ENCODE measurements at places on chromosomes 11 and 22.
A peak's percentile ranks its signal among the peaks of the same experiment; 100 is the strongest.

- DNase-seq, result no peak
Observed at GRCh38 chr11:22474616-22475015, 136.4 kb downstream of the SLC17A6 start.

DNA sequence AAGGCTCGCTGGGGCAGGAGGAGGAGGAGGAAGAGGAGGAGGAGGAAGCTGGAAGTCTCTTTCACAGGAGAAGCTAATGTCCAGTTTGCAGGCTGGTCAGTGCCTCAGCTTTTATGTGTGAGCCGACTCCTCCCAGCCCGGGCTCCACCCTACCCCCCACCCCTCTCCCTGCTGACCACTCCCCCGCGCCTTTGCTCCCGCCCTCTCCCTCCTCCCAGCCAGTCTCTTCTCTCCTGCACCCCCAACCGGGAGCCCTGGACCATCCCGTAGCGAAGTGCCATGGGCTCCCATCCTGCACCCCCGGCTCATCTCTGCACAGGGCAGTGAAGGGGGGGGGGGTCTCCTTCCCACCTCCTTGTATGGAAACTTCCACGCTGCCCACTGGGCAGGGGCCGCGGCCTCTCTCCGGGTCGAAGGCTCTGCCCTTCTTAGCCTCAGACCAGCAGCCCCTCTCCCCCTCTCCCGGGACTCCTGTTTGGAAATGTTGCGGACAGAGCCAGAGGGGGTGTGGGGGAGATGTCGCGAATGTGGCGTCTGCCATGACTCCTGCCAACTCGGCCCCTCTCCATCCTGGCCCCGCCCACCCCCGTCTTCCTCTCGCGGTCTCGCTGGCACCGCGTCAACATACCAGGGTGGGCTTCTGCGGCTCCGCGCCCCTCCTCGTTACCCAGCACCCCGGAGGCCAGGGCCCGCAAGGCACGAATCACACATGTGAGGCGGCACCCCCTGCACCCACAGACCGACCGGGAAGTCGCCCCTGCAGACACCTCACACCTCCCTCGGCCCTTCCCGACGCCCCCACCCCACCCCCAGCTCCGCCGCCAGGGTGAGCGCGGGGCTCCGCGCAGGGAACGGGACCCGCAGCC, 1.8 kb downstream of the IGF2 start:
- no peak for DNase-seq

DNA sequence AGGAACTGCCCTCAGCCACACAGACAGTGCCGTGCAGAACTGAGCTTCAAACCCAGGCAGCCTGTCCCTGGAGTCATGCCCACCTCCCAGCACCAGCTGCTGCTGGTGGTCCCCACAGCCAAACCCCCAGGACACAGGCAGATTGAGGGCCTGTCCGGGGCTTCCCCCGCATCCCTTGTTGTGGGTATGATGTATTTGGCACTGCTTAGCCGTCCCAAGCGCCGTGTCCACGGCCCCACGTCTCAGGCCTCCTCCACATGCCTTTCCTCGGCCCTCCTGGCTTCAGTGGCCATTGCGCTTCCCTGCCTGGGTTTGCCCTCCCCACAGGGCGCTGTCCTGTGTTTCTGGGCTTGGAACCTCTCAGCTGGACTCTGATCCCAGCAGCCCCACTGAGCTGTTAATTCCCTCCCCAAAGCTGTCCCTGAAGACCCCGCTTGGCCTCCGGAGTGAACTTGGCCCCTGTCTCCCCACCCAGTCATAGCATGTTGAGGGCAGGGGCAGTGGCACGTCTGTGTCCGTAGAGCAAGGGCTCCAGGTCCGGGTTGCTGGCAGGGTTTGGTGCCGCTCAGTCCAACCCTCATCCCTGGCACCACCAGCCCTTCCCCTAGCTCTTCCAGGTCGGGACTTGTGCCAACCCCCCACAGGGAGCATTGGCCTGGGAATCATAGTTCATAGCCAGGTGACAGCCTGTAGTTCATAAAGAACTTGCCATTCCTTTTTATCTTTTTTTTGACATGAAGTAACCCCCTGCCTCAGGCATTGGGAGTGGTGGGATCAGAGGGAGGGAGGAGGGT, 34.5 kb upstream of the TEF start:
- no peak for DNase-seq

GRCh38 chr11:21931436-21932101, 261.3 kb upstream of the ANO5 start:
- no peak for DNase-seq

- no peak for DNase-seq
Observed at GRCh38 chr11:64263021-64263946, 12.0 kb downstream of the PLCB3 start.

GRCh38 chr11:126061707-126062678, 673 bp downstream of the CDON start:
- DNase-seq, result no peak

DNA sequence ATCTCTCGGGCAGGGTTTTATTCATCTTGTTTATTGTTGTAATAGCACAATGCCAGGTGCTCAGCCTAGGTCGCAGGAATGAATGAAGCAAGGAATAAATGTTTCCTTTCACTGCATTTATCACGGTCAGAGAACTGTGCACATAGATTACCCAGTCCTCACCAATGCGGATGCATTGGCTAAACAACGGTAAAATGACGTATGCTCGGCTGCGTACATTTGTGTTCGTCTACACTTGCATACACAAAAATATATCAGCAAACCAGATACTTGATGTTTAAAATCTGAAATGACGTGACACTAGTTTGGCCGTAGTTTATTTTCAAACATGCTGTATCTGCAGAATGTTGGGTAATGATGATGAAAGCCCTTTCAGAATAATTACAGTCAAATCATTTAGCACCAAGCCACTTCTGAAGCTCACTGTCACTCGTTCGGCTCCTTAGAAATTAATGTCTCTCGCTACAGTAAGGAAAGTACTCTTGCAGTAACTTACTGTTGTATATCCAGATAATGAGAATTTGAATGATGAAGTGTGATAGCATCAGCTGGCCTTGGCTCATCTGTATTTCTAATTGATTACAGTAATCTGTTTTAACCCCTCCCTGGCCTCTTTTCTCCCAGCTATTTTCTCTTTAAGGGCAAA, 268.9 kb downstream of the LRRC4C start:
- DNase-seq, result no peak

GRCh38 chr11:82004537-82005213, 729.0 kb downstream of the FAM181B start:
- no peak for DNase-seq

DNA sequence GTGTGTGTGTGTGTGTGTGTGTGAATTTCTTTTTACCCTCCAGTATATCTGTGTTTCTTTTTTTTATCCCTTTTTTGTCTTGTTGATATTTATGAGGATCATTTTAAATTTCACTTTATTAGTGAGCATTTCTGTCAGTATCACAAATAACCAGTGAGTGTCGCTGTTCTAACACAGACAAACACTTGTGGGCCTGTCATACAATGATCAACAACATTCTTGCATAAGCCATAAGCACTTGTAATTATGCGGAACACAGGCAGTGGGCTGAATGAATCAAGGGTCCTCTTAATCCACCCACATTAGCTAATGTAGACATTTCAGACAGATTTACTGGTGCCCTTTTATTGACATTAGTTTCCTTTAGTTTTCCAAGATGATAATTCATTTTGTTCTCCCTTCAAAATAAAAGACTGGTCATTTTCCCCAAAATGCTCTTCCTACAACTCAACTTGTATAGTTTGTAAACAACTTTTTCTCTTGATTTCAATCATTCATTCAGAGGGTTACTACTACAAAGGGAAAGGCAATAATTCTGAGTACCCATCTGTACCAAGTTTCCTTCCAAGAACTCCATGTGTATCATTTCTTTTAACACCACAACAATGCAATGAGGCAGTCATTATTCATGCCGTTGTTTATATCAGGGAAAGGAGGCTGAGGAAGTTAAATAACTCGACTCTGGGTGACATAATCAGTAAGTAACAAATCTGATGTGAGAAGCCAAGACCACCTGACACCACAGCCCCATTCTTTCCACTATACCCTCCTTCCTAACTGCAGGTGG, 34.5 kb upstream of the ANO3 start:
- no peak for DNase-seq

- no peak for DNase-seq
Observed at GRCh38 chr11:1402355-1403077, 12.8 kb downstream of the BRSK2 start.

DNA sequence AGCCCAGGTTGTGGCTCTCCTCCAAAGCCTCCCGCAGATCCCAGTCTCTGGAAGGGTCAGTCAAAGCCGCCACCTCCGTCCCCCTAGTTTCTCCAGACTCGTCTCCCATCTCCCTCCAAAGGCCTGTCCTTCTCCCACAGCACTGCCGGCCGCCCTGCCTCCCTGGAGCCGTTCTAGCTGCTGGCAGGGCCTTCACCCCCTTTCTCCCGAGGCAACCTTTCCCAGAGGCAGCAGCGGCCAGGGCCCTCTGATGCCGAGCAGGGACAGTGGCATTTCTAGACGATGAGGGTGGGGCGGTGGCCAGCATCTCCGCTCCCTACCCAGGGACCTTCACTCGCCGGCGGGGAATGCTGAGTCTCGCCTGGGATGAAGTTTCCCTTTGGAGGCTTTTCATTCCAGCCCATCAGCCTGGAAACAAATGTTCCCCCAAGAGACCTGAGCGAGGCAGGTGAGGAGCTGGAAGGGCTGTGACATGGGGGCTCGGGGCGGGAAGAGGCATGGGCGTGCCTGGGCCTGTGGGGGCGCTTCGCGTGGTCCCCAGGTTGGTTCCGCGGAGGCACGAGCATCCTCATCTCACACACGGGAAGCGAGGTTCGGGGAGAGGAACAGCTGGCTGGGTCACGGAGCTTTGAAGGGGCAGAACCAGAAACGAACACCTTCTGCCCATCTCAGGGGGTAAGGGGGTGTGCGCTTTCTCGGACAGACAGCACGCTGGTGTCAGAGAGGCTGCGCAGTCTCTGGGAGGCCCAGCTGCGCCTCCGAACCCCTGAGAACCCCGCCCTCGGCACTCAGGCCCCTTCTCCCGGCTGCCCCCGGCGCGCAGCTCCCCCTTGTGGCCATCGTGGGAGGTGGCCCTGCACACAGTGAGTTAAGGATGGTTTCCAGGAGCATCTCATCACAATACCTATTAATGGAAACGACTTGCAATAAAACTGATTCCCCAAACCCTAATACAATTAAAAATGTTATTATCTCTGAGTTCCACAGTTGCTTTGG, 18.1 kb upstream of the KLHL35 start:
- DNase-seq, result no peak

DNA sequence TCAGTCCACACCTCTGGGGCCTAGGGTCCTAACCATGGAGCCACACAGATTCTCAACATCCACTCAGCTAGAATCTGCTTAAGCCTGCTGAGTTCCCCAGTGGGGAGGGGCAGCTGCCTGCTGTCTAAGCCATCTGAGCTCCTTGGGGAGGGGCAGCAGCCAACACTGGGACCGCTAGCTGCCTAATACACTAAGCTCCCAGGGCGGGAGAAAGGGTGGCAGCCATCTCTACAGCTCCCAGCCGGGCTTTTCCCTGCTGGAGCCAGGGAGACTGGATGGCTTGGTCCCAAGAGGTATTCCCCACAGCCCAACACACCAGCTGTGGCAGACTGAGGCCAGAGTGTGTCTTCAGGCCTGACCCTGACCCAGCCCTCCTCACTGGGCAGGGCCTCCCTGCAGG, 217.3 kb upstream of the TMEM45B start:
- no peak for DNase-seq

GRCh38 chr22:49022816-49023160, 804.9 kb downstream of the BRD1 start:
- DNase-seq, result no peak

GRCh38 chr11:110584150-110584549, 128.1 kb downstream of the ARHGAP20 start:
- DNase-seq, result no peak

GRCh38 chr11:81897639-81898038, 836.0 kb downstream of the FAM181B start:
- no peak for DNase-seq

DNA sequence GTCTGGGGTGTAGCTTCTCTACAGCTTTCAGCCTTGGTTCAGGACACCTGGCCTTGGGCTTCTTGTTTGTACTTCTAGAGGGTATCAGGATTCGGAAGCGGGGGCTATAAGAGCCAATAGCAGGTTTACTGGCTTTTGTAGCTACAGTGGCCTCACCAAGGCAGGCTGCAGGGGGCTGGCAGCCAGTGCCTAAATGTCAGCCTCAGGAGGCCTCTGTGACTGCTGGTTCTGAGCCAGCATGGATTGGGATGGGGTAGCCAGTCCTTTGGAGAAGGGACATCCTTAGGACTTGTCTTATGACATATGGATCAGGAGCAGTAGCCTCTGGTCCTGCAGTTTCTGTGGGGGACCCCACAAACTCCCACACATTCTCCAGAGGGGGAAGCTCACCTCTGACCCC, 29.9 kb downstream of the EIF3F start:
- DNase-seq, result no peak

- no peak for DNase-seq
Observed at GRCh38 chr11:118846181-118846935, 37.3 kb upstream of the CXCR5 start.

GRCh38 chr11:19228968-19229367, 11.8 kb downstream of the E2F8 start:
- no peak for DNase-seq

DNA sequence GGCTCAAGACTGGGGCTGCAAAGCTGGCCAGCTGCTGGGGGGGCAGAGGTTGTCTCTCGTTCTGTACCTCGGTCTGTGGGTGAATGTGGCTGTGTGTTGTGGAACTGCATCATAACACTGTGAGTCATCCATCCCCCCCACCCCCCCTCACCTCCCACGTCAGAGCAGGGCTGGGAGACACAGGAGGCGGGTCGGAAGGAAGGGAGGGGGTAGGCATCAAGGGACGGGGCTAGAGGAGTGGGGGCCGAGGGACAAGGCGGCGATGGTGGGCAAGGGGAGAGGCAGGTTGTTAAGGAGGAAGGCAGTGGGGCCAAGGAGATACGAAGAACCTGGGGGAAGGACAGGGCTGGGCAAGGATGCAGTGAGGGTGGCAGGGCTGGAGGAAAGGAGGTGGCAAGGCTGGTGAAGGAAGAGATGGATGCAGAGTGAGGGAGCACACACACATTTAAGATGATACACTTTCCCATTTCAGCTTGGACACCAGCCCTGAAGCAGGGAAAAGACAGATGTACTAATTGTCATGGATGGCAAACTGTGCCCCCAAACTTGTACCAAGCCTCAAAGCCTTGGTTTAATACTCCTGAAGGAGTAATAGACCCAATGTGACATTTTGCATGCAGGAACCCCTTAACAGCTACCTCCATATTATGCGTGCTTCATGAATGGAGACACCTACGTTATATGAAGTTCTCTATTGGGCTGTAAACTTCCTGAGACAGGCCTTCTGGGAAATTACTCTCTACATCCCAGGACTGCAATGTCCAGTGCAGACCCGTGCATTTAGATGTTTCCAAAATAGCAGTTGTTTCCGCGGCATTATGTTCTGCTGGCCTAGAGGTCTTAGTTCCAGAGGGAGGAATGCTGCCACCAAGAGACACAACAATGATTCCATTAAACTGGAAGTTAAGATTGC, at the start of gene YPEL4:
TSS of gene YPEL4 (minus strand) at position 87 of the 913 bp plus-strand sequence. CDS start 2,805 bp downstream, outside the sequence.
- peak; percentile 72 for DNase-seq

- DNase-seq, result no peak
Observed at GRCh38 chr22:37204045-37204655, 8.1 kb downstream of the SSTR3 start.

GRCh38 chr11:1234771-1235305, 12.0 kb downstream of the MUC5B start:
- DNase-seq, result no peak
